ENCODE measurements at places on chromosomes 1 and 21. TPM values are rescaled to one million over a fixed set of nuclear protein-coding genes. Genes with fewer than 3 reads are reported as not detected.

The SOAT1 gene
- 20.9 TPM for total RNA-seq

The AQP10 gene
- not detected for total RNA-seq

The ERRFI1 gene
- total RNA-seq = 78.3 TPM

The OR2T27 gene
- not detected for total RNA-seq

The NBPF11 gene
- 3.9 TPM for total RNA-seq

The SLC35F3 gene
- total RNA-seq = not detected

The BATF3 gene
- total RNA-seq = 6.5 TPM

The IRF6 gene
- total RNA-seq = not detected

The TRIM63 gene
- total RNA-seq = not detected

The HFM1 gene
- not detected for total RNA-seq

The C4BPA gene
- total RNA-seq = not detected

The OR2G6 gene
- total RNA-seq = not detected

The RSPH1 gene
- total RNA-seq = not detected

The JAM2 gene
- 3.1 TPM for total RNA-seq

The SPATA1 gene
- 0.17 TPM for total RNA-seq

DNA sequence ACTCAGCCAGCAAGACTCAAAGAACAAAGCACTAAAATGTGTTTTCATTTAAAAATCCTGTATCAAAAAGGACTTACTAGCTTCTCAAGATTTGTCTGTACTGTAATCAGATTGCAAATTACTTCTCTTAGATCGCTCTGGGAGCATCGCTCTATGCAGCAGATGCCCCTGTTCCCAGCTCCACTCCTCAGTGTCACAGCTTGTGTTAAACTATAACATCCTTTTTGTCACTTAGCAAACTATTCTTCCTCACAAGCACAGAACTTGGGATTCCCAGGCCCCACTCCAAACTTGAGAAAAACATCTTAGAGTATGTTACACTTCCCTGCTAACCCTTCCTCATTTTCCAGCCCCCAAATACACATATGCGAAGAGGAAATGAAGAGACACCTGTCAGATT, 85.1 kb upstream of the CHRM3 start:
- DNase-seq = no peak

GRCh38 chr1:54379555-54380289, 26.5 kb downstream of the SSBP3 start:
- no peak for DNase-seq

DNA sequence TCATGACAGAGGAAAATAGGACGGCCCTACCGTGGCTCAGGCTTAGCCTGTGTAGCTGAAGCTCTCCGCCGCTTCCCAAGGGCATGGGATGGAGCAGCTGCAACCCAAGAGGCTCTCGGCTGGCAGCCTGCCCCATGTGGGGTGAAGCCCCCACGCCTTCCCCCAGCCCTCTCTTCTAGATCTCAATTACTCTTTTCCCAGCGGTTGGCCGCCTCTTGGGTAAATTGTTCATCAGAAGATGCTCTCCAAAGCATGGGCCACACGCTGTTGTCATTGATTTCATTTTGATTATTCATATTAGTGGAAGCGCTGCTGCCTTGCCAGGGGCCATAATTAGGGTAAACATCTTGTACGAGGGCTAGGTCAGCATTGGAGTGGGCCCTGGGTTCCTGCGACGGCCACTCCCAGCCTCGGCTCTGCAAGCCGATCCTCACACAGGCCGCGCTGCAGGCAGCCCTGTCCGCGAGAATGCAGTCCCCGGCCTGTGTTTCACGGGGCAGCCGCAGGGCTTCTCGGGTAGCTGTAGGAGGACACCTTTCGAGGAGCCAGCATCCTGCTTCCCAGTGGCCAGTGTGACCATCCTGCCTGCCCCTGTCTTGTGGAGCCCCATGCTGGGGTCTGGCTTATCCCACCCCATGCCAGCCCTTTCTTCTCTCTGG, 114.4 kb upstream of the VAMP3 start:
- DNase-seq = no peak

GRCh38 chr1:167266965-167267364, 46.3 kb downstream of the POU2F1 start:
- no peak for DNase-seq

GRCh38 chr1:33261344-33261743, 5.1 kb downstream of the ZNF362 start:
- DNase-seq = no peak

- no peak for DNase-seq
Measured at GRCh38 chr1:160167580-160167979, 16.2 kb downstream of the ATP1A4 start.

GRCh38 chr1:165999826-166000225, 167.0 kb downstream of the FAM78B start:
- no peak for DNase-seq

- peak; percentile 12 for DNase-seq
Measured at GRCh38 chr1:161816201-161816600, 50.1 kb downstream of the ATF6 start.

GRCh38 chr1:234302354-234302962, 70.8 kb upstream of the COA6 start:
- no peak for DNase-seq

DNA sequence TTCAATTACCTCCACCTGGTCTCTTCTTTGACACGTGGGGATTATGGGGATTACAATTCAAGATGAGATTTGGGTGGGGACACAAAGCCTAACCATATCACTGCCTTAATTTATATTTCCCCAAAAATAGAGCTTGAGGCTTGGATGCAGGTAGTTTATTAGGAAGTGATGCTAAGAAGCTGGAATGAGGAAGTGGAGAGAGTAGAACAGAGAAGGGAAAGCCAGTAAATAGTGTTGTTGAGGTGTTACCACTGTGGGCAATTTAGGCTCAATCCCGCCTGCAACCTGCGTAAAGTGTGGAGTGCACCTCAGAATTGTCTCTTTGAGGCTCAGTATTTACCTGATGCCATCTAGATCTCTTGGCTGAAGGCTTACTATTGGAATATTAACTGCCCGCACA, 4.9 kb upstream of the DOCK7 start:
- DNase-seq = no peak

- no peak for DNase-seq
Measured at GRCh38 chr1:54950006-54950368, 30.4 kb upstream of the TMEM61 start.

- DNase-seq = peak; percentile 89
Measured at GRCh38 chr1:220370041-220370700, 97.9 kb upstream of the RAB3GAP2 start.

GRCh38 chr1:88847643-88848042, 43.7 kb downstream of the GTF2B start:
- DNase-seq = peak; percentile 3

DNA sequence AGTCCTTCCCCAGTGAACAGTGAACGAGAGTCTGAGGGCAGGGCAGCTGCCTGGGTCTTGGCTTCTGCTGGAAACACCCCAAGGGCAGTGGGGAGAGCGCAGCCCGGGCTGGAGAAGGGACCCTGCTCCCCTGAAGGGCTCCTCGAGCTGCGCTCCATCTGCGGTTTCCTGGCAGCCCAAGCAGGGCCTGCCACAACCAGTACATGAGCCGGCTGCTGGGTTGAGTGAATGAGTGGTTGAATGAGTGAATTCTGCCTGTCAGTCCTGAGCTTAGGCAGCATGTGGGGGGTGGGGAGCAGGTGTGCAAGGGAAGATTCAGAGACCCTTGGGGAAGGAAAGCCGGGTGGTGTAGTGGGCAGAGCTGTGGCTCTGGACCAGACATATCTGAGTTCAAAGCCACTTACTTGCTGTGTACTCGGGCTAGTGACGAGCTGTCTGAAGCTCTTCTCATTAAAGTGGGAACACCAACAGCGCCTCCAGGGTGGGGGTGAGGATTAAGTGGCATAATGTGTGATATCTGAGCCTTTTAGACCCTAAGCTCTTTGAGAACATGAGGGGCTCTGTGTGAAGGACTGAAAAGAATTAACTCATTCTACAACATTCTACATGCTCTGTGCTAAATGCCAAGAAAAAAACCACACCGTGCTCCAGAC, 3.7 kb downstream of the OPRD1 start:
- no peak for DNase-seq

DNA sequence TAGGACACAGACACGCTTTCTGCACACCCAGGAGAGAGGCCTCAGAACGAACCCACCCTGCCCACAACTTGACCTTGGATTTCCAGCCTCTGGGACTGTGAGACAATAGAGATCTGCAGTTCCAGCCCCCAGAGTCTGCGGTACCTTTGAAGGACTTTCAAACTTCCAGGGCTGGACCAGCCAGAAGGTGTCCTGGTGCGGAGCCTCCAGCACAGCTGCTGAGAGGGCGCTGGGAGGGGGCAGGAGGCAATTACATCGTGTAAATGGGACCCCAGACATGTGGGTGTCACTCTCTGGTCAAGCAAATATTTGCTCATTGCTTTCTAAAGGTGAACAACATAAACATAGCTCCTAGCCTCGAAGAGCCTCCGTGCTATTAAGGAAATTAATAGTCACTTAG, 58.7 kb upstream of the ACTRT2 start:
- DNase-seq = no peak

DNA sequence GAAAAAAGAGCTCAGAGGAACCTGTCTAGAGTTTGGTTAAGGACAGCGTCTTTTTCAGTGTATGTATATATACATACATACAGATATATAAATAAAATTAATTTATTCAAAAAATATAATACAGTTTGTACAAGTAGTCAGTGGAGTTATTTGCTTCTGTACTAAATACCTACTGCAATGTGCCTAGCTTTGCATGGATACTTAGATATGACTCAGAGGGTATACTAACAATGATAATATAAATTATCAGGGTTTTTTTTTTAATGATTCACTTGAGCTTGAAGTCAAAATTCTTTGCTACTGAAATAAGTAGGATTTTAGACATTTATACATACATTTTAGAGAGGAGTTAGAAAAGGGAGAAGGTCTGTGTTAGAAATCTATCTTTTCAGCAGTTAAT, 117.9 kb downstream of the PHTF1 start:
- no peak for DNase-seq

DNA sequence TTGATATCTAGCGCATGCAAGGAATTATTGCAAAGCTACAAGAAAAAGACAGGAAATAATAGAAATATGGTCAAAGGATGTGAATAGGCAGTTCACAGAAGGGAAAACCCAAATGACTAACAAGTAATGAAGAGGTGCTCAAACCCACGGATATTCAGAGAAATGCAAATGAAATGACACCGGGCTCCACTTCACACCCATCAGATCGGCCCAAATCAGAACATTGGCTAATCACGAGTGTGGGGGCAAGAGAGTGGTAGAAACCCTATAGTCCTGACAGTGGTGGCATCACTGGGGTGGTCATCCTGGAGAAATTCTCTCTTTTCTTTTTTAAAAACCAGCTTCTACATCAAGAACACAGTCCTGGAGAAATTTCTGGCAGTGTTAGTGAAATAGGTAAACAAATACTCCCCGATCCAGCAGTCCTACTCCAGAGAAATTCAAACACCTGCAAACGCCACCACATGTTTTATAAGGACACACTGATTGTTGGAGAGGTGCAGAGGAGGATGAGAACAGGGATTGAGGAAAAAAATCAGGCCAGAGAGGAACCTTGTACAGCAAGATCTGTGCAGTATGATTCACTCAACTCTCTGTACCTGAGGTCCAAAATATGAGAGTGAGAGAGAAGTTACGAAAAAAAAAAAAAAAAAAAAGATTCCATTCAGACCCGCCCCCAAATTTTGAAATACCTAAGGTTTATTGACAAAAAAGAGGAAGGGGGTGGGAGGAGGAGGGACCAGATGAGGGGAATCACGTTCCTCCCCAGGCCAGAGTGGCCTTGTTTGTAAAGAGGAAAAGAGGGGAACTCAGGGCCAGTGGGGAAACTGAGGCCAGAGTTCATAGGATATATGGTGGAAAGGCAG, 9.2 kb upstream of the TNFRSF1B start:
- no peak for DNase-seq

- DNase-seq = no peak
Measured at GRCh38 chr1:156162430-156163037, 9.1 kb downstream of the SEMA4A start.

- DNase-seq = no peak
Measured at GRCh38 chr1:107142140-107142542, 1.3 kb downstream of the NTNG1 start.

DNA sequence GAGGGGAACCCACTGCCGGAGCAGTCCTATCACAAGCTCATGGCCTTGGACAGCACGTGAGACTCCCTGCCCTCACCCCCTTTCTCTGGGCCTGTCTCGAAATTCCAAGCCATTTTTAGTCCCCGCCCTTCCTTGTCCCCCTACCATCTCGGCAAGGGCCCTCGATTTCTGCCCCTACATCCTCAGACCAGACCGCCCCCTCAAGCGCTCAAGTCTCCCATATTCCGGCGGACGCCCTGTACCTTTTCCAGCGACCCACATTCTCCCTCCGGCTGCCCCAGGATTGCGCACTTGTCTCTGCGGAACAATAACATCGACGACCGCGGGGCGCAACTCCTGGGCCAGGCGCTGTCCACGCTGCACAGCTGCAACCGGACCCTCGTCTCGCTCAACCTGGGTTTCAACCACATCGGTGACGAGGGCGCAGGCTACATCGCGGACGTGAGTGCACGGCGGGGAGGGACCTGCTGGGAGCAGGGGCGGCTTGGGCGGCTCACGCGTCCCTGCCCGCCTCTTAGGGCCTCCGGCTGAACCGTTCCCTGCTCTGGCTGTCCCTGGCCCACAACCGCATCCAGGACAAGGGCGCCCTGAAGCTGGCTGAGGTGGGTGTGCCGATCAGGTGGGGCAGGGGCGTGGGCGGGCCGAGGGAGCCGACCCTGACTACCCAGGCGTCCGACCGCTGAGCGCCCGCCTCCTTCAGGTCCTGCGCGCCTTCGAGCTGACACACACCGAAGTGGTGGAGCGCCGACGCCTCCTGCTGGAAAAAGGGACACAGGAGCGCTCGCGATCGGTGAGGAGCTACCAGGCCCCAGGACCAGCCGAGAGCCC, 7.0 kb downstream of the LRRC71 start:
- peak; percentile 77 for DNase-seq

- no peak for DNase-seq
Measured at GRCh38 chr21:33829844-33830243, 85.8 kb downstream of the ATP5PO start.

GRCh38 chr1:226646026-226646869, 92.8 kb downstream of the ITPKB start:
- no peak for DNase-seq

GRCh38 chr1:198158735-198159589, 2.2 kb downstream of the NEK7 start:
- peak; percentile 87 for DNase-seq

GRCh38 chr1:219325368-219325742, 151.7 kb downstream of the LYPLAL1 start:
- DNase-seq = no peak

- DNase-seq = no peak
Measured at GRCh38 chr1:66834926-66835325, 33.9 kb upstream of the INSL5 start.

GRCh38 chr1:50930193-50930592, 29.9 kb downstream of the FAF1 start:
- DNase-seq = no peak

- DNase-seq = no peak
Measured at GRCh38 chr1:69269491-69269890, 298.2 kb upstream of the LRRC7 start.

GRCh38 chr1:99691175-99691574, 45.3 kb downstream of the PALMD start:
- DNase-seq = no peak

GRCh38 chr1:150963321-150964163, 11.1 kb downstream of the CERS2 start:
- DNase-seq = no peak

Data from H4 (cell line).